ENCODE measurements at places on chromosomes 16 and 17.

- DNase-seq: no peak
Observed at GRCh38 chr17:8685381-8685780, 54.9 kb upstream of the MYH10 start.

- DNase-seq: no peak
Observed at GRCh38 chr17:44932787-44933097, 14.8 kb downstream of the KIF18B start.

DNA sequence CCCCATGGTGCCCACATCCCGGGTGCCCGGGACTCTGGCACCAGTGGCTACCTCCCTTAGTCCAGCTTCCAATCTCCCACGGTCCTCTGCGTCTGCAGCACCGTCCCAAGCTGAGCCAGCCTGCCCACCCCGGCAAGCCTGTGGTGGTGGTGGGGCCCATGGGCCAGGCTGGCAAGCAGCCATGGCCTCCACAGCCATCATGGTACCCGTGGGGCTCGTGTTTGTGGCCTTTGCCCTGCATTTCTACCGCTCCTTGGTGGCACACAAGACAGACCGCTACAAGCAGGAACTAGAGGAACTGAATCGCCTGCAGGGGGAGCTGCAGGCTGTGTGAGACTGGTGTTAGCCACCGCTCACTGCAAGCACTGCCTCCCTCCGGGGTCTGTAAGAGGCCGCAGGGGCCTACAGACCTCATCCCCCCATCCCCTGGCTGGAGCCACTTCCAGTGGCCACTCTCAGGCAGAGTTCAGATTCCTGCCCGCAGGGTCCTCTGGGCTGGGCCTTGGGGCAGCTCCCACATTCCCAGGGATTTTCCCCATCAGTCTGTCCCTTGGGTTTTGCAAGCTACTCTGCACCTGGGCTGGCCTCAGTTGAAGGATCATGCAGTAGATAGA lies 3.9 kb upstream of the SETD1A start:
- DNase-seq: peak; percentile 71

- peak; percentile 88 for DNase-seq
Observed at GRCh38 chr16:11094075-11094856, 149.9 kb downstream of the CLEC16A start.

- DNase-seq: no peak
Observed at GRCh38 chr16:85640254-85640558, 27.1 kb downstream of the GSE1 start.

GRCh38 chr17:3911271-3912053 lies 4.8 kb downstream of the P2RX1 start:
- DNase-seq: peak; percentile 94

DNA sequence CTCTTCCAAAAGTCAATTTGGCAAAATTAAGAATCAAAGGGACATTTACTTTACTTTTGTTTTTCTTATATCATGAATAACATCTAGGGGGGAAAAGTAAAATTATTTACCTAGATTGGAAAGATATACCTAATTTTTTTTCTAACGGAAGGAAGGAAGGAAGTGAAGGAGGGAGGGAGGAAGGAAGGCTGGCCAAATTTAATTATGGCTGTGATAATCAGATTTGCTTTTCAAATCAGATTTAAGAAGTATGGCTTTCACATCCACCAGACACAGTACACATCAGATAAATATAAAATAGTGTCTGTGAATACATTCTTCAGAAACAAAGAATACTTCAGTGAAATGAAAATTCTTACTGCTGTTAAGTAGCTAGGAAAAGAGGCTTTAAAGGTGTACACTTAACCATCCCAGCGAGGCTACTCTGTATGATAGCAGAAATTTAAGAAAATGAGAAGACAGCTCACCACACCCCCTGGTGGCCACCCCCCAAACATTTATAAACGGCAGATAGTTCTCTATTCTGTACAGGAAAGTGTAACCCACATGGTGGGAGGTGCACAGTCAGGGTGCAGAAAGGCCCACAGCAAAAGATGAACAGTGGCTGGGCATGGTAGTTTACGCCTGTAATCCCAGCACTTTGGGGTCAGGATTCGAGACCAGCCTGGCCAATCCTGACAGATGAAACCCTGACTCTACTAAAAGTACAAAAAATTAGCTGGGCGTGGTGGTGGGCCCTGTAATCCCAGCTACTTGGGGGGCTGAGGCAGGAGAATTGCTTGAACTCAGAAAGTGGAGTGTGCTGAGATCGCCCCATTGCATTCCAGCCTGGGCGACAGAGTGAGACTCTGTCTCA lies 150.8 kb downstream of the SSH2 start:
- peak; percentile 92 for DNase-seq

- no peak for DNase-seq
Observed at GRCh38 chr16:71637398-71637797, 11.4 kb downstream of the MARVELD3 start.

GRCh38 chr17:19613979-19614378 lies 34.6 kb upstream of the ALDH3A2 start:
- no peak for DNase-seq
